NCI-H2081 (cell line): ENCODE measurements at places on chromosomes 2 and 18.

DNA sequence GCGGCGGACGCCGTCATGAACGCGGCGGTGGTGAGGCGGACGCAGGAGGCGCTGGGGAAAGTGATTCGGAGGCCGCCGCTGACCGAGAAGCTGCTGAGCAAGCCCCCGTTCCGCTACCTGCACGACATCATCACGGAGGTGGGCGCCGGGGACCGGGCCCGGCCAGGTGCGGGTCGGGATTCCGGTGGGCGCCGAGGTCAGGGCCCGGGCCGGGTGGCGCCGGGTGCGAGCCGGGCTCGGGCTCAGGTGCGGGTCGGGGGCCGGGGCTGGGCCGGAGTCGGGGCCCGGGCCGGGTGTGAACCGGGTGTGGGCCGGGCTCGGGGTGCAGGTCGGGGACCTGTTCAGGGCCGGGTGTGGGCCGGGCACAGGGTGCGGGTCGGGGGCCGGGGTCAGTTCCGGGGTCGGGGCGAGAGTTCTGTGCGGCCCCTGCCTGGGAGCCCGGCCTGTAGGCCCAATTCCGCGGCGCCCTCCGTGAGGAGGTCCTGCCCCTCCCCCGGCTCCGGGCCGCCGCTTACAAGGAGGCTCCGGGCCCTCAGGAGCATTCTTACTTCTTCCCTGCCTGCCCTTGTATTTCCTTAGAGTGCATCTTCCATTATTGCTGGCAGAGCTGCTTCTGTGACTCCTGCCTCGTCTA, 447 bp downstream of the TRAF3IP1 start:
- no peak for DNase-seq

- DNase-seq: no peak
Measured at GRCh38 chr2:238152771-238153688, 5.7 kb upstream of the ERFE start.

DNA sequence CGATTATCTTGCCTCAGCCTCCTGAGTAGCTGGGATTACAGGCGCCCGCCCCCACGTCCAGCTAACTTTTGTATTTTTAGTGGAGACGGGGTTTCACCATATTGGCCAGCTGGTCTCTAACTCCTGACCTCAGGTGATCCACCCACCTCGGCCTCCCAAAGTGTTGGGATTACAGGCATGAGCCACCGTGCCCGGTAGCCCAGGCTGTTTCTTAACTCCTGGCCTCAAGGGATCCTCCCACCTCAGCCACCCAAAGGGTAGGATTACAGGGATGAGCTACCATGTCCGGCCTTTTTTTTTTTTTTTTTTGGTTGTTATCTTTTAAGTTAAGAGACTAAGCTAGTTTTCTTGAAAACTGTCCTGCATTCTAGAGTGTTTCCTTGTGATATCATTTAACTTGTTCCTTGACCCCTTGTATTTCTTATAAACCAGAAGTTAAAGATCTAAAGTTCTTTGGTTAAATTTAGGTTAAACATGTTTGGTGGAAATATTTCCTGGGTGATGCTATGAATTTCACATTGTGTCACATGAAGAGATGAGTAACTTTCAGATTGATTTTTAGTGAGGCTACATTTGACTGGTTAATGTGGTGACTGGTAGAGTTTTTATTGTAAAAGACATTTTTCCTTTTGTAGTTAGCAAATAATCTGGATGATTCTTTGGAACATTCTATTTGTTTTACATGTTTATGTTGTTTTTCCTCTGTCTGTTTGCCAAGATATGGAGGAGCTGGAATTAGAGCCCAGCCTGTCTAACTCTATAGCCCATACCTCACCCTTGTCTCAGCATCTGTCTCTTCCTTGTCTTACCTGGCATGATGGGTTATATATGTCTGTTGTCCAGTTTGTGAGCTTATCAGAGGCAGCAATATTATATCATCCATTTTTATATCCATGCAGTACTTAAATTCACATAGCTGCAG, 5.2 kb downstream of the NCAPH start:
- no peak for DNase-seq

- DNase-seq: no peak
Measured at GRCh38 chr2:64735504-64735903, 81.8 kb upstream of the SERTAD2 start.

GRCh38 chr2:61710711-61711110, 143.1 kb downstream of the FAM161A start:
- no peak for DNase-seq

GRCh38 chr2:169361706-169362117, 622 bp downstream of the LRP2 start:
- DNase-seq: no peak

- no peak for DNase-seq
Measured at GRCh38 chr2:157307021-157307420, 18.6 kb downstream of the ERMN start.

DNA sequence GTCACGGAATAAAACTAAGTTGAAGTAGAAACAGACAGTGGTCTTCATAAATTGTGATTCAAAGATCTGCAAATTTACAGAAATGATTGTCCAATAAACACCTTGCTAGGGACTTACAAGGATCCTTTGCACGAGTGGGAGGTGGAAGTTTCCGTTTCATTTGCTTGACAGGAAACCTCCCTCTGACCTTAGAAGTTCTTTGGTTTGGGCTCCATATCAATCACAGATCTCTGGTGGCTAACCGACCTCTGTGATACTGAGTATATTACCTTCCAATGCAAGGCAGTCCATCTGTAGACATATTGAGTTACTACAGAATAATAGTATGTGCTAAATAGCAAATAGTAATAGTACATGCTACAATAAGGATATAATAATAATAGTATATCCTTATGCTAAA, 33.7 kb upstream of the RNF152 start:
- DNase-seq: no peak

- peak; percentile 24 for DNase-seq
Measured at GRCh38 chr2:237154082-237154638, 68.5 kb downstream of the COPS8 start.

DNA sequence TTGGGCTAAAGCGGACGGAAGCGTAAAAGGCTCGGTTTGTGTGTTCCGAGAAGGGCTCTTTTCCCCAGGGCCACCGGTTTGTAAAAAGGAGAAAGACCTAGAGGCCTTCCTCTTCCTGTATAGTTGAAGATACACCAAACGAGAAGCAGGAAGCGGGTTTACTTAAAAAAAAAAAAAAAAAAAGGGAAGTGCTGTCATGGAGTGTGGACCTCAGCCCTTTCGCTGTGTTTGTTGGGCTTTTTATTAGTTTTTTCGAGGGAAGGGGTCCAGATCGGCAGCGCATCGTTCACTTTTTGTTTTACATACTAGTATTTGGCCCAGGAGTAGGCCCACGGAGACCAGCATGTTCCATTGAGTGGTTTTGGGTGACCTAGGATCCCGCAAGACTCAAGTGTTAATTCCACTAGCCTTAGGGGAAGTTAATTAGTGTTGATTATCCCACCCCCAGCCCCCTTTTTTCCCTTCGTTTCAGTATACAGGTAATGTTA, 676 bp downstream of the ACTR2 start:
- peak; percentile 24 for DNase-seq

GRCh38 chr18:14900435-14900834, 152.5 kb downstream of the ANKRD30B start:
- DNase-seq: no peak

GRCh38 chr2:100237163-100237562, 85.1 kb downstream of the LONRF2 start:
- DNase-seq: no peak

DNA sequence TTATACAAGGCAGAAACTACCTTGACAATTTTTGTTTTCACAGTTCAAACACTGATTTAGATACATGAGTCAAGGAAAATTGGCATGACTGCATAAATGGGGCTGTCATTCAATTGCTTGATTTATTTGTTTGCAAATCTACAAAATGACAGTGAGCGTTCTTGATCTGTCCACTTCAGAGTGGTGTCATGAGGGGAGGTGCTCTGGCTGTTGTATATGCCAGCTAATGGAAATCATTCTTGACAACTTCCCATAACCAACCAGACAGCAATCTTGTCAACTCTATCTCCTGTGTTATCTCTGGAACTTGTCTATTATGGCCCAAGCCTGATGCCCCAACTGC, 120.6 kb upstream of the UGP2 start:
- no peak for DNase-seq

- DNase-seq: peak; percentile 42
Measured at GRCh38 chr18:62751341-62751821, 36.0 kb downstream of the PHLPP1 start.

GRCh38 chr2:239815671-239816070, 209.5 kb downstream of the NDUFA10 start:
- no peak for DNase-seq

DNA sequence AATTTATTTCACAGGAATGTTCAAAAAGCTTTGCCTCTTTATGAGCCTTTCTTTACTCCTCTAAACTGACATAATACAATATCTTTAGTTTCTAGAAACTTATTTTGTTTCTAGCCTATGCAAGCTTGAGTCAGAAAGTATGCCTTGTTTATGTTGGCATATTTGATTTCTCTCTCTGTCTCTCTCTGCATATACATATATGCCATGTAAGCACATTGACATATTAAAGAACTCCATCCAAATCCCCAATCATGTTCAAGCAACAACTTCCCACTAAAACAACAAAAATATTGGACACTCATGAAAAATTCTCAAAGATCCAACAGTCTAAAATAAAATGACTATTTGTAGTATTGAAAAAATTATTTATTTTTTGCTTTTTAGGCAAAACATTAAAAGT, 1651.2 kb upstream of the ACVR2A start:
- DNase-seq: no peak

DNA sequence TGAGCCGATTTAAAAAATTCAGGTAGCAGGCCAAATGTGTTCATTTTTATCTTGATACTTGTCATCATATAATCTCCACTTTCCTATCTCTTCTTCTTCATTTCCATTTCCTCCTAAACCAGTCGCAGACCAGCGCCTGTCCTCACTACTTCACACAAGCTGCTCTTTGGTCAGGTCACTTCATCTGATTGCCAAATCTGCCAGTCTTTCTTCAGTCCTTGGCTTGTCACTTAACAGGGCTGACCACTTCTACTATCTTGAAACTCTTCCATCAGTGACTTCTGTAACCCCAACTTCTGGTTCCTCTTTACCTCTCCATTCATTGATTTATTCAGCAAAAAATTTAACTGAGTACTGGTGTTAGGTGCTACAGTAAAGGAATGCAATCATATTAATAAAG, 18.0 kb upstream of the SPRED2 start:
- no peak for DNase-seq

DNA sequence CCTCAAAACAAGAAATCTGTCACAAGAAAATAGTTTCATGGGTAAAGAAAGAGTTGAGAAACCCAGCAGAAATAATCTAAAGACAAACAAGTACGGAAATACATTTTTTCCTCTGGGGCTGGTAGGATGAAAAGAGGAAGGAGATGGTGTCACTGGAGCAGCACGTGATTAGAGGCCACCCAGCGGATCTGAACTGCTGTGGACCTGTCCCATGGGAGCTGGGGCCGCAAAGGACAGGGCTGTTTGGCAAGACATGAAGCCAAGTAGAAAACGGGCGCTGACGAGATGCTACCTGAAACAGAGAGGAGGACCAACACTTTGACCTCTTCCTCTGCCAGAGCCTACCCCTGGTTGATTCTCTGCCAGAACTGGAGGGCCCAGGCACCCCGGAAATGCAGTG, 295.4 kb upstream of the ATP5MC3 start:
- no peak for DNase-seq

DNA sequence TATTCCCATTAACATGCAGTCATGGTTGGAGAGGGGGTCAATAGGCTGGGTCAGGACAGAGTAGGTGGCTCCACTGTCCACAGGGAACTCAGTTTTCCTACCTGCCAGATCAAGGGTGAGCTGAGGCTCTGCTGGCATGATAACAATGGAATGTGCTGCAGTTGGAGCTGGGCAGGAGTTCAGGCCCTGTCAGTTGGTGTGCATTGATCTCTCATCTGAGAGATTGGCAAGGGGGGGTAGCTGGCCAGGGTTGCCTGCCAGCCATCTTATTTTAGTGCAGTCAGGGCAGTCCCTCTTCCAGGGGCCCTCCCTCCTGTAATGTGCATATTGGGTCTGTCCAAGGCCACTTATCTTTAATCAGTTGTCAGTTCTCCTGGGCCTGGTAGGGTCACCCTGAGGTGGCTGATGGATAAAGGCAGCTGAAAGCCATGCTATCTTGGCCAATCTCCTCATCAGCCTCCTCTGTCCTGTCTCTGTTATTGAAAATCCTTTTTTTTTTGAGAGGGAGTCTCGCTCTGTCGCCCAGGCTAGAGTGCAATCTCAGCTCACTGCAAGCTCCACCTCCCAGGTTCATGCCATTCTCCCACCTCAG, 38.1 kb upstream of the CCBE1 start:
- no peak for DNase-seq

GRCh38 chr2:234690569-234691213, 193.8 kb upstream of the ARL4C start:
- DNase-seq: peak; percentile 100

DNA sequence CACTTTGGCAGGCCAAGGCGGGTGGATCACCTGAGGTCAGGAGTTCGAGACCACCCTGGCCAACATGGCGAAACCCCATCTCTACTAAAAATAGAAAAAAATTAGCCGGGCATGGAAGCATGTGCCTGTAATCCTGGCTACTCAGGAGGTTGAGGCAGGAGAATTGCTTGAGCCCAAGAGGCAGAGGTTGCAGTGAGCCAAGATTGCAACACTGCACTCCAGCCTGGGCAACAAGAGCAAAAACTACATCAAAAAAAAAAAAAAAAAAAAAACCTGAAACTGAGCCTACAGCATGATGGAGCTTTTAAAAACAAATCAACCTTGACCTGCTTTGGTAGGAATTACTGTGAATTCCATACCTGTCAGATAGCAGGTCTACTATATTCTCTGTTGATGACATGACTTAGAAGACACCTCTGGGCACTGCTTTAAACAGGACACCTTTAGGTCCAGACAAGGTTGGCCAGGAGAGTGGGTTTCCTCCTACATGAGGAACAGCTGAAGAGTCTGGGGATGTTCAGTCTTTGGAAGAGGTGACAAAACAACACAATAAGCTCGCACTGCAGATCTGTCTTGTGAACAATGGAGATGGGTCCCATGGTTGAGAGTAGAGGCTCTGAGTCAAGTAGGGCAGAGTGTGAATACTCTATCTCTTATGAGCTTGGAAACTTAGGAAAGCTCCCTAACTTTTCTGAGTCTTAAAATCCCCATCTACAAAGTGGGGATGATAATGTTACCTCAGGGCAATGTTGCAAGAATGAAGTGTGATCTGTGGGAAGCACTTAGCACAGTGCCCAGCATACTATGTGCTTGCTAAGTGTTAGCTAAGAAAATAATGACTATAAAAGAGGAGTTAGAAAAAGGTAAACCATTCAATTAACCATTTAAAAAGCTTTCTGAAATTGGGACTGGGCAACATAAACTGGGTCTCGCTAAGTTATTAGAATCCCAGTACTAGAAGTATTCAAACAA, 25.2 kb downstream of the TMEM163 start:
- DNase-seq: no peak
